Fibroblast of upper back skin (primary cell): ENCODE measurements at places on chromosomes 3 and 15.

DNA sequence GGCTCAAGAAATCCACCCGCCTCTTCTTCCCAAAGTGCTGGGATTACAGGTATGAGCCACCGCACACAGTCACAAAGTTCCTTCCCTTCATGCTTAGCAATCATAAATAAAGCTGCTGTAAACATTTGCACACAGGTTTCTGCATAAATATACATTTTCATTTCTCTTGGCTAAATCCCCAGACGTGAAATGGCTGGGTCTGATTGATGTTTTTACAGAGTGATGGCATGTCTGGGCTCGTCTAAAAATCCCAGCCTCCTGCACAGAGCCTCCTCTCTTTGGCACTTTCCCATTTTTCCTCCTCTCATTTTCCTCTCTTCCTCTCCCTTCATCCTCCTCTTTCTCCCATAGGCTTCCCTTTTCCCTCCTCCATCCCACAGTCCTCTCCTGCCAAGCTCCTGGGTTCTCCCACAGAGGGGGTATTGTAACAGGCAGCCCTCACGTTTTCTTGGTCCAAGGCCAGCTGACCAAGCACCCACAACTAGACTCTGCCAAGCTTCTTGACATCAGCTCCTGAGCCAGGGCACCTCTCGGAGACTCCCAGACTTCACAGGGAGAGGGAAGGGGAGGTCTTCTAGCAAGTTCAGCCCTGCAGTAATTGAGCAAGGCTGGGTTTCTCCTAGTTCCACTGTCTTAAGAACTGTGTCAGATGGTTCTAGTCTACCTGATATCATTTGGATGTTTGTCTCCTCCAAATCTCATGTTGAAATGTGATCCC lies 10.5 kb upstream of the PLA2G4E start:
- no peak for DNase-seq

DNA sequence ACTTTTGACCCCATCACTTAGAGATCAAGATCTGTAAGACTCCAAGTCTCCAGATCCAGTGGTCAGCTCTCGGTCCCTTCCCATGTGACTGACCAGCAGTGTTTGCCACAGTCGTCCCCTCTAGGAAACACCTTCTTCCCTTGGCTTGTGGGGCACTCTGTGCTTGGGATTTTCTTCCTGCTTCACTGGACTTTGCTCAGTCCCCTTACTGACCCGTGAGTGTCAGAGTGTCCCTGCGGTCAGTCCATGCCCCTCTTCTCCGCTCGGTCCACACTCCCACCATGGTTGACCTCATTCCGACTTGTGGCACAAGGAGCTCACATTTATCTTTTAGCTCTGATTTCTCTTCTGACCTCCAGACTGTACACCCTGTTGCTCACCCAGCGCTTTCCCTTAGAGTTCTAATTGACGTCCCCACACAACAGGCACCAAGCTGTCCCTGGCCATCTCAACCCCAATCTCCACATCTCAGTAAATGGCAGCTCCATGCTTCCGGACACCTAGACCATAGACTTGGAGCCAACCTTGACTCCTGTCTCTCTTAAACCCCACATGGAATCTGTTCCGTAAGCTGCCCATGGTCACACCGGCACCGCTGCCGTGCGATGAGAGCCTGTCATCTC lies 67.9 kb downstream of the APBA2 start:
- DNase-seq: no peak

DNA sequence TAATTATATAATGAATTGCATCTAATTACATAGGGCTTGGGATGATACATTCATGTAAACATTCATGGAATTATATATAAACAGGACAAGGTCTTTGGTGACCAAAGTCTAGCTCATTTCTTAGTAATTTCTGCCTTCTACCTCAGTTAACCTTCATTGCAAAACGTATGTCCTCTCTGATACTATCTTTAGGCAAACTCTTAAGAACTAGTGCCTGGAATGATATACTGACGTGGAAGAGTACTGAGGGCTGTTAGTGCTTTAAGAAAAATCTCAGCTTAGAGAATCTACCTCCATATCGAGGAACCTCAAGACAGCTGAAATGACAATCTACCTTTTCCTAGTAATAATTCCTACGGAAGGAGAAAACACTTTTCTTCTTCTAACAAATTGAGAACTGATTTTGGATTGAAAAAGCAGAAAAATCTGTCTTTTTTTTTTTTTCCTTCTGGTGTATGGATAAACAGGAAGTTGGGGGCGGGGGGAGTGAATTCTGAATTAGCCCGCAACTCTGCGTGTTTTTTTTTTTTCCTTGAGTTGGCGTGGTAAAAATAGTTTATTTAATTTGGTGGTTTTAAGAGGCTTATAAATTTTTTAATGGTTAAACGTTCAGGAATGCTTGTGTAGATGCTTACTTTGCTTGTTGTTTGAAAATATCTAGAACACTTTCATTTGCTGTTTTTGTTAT lies 43.2 kb downstream of the RARB start:
- no peak for DNase-seq

- DNase-seq: no peak
Measured at GRCh38 chr3:11534011-11534792, 109.5 kb downstream of the VGLL4 start.

- DNase-seq: peak; percentile 99
Measured at GRCh38 chr3:109685084-109686079, 348.0 kb upstream of the DPPA4 start.

- peak; percentile 95 for DNase-seq
Measured at GRCh38 chr3:30443756-30444673, 162.4 kb upstream of the TGFBR2 start.

DNA sequence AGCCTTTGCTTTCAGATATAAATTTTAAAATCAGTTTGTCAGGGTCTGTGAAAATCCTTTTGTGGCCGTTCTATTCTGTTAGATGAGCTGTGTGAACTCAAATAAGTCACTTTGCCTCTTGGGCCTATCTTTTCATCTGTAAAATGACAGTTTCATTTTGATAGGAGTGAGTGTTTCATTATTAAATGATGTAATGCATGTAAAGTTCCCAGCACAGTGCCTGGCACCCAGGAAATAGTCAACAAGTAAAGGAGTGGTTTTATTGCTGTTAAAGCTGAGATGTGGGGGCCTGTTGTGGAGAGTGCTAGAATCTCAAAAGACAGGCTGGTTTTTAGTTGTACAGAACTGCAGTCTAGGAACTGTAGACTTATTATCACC lies 394.5 kb upstream of the CFAP20DC start:
- no peak for DNase-seq

- DNase-seq: no peak
Measured at GRCh38 chr15:30923429-30923828, 19.7 kb downstream of the FAN1 start.

DNA sequence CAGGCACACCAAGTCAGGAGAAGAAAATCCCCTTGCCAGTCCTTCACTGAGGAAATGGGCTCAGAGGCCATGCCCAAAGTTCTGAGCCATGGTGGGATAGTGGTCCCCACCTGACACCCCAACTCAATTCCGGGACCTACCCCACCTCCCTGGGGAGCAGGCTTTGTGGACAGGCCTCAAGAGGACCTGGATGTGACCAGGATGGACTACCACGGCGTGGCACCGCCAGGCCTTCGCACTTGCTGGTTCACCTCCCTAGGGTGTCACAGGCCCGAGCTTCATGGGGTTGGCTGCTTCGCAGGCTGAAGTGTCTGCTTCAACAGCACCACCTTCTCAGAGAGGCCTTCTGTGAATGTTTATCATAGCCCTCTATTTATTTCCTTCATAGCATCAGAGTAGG lies 31.7 kb downstream of the POC1A start:
- DNase-seq: no peak

GRCh38 chr3:49759226-49759625 lies 27.1 kb downstream of the IP6K1 start:
- DNase-seq: no peak

- DNase-seq: no peak
Measured at GRCh38 chr3:169865176-169865767, 4.5 kb downstream of the LRRC31 start.

DNA sequence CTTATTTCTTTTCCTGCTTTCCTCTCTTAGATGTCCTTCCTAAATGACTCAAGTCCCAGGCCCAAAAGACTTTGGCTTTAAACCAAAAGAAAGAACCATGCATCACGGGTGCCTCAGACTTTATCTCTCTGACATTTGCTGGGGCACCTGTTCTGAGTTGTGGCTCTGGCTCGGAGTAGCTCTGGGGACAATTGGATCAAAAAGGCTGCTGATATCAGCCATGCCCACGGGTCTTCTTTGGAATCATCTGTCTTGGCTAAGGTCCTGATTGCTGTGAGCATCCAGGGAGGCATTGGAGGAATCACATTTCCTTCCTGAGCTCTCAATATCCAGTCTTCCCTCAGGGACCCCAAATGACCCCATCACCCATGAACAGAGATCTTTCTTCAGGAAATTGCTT lies 59.9 kb downstream of the CLSTN2 start:
- no peak for DNase-seq

- no peak for DNase-seq
Measured at GRCh38 chr3:195122261-195122660, 148.7 kb downstream of the XXYLT1 start.

GRCh38 chr15:76010613-76011012 lies 1.6 kb downstream of the NRG4 start:
- no peak for DNase-seq

- DNase-seq: peak; percentile 41
Measured at GRCh38 chr15:87746333-87746732, 510.2 kb downstream of the NTRK3 start.

DNA sequence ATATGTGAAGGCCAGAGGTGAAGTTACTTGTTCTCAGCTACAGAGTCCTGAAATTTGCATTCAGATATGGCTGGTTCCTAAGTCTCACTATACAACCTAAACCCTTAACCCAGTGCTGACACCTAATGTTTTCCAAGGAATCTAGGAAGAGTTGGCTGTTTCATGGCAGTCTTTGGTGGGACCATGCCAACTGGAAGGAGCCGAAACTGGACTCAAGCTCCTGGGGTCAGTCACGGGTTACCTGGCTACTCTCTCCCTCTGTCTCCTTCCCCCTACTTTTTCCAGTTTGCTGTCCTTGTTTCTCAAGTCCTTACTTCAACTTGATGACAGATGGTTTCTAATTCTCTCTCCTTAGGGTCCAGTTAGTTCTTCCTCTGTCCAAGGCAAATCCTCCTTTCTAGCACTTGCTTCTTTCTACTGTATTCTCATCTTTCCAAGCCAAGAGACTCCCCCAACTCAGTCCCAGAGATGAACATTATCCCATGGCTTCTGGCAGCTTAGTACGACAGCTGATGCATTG lies 88.6 kb upstream of the COL6A5 start:
- DNase-seq: no peak

DNA sequence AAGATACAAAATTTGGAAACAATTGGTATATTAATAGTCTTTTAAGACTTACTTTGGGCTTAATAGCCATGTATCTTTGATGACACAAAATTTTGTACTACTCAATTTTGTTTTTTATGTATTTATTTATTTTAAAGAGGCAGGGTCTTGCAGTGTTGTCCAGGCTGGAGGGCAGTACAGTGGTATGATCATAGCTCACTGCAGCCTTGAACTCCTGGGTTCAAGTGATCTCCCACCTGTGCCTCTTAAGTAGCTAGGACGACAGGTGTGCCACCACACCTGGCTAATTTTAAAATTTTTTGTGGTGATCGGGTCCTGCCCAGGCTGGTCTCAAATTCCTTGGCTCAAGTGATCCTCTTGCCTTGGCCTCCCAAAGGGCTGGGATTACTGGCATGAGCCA lies 6.5 kb downstream of the SPRED1 start:
- no peak for DNase-seq

DNA sequence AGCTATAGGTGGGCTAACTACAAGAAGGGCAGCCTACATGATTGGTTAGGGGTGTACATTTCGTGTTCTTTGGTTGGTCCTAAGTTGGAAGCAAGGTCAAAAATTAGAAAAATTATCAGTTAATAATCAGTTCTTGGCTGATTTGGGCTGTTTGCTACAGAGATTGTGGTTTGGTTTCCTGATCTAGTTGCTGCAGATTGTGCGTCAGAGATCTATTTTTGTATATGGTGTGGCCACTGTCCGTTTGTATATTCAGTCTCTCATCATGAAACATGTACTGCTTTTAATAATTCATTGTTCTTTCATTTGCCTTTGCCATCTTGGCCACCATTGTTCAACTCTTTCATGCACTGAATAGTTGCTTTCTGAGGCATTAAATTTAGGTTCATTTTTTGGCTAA lies 80.9 kb downstream of the LRRC3B start:
- DNase-seq: no peak

- DNase-seq: peak; percentile 89
Measured at GRCh38 chr15:39770748-39771689, 11.6 kb downstream of the FSIP1 start.

- no peak for DNase-seq
Measured at GRCh38 chr15:39142500-39142899, 438.4 kb upstream of the THBS1 start.

DNA sequence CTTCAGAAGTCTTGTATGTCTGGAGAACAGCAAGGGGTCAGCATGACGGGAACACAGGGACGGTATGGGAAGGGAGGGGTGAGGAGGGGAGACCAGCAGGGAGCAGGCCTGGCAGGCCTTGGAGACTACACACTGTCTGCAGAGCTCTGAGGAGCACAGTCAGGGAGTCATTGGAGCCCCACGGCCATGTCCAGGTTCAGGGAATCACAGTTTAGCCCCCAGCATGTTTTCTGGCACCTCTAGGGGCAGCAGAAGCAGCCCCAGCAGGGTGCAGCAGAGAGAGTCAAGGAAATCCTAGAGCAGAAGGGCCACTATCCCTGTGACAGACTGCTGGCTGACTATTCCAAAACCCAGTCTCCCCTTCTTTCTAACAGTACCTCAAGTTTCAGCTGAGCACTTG lies 3.2 kb downstream of the LAMP3 start:
- DNase-seq: no peak

- no peak for DNase-seq
Measured at GRCh38 chr3:144119633-144120032, 148.0 kb downstream of the DIPK2A start.

GRCh38 chr15:41024131-41024530 lies 70.9 kb downstream of the CHAC1 start:
- DNase-seq: peak; percentile 96

GRCh38 chr15:58505581-58505980 lies 73.8 kb downstream of the LIPC start:
- no peak for DNase-seq

GRCh38 chr3:98534734-98535133 lies 3.0 kb downstream of the GPR15 start:
- DNase-seq: no peak

- DNase-seq: no peak
Measured at GRCh38 chr15:63414474-63415120, 33.0 kb upstream of the CA12 start.

DNA sequence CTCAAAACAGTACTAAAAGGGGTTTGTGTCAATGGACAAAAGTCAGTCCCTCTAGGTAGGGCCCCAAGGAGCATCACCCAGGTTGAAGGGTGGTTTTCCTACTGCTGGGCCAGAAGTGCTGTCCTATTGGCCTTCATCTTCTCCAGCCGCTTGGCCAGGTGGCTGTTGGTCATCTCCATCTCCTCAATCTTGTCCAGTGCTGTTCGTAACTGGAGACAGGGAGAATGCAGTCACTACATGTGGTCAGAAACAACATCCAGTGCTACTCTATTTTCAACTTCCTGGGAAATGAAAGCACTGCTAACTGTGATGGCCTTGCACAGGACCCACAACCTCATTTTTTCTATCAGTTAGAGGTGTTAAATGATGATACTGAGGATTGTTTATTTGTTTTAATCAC lies 60.4 kb downstream of the MLH1 start:
- DNase-seq: no peak

GRCh38 chr3:157832588-157832987 lies 273.6 kb downstream of the SHOX2 start:
- DNase-seq: peak; percentile 88

- DNase-seq: no peak
Measured at GRCh38 chr3:39965461-39965860, 156.1 kb downstream of the MYRIP start.

GRCh38 chr3:182364323-182364722 lies 429.0 kb upstream of the ATP11B start:
- DNase-seq: no peak

GRCh38 chr15:28960979-28961378 lies 75.2 kb downstream of the APBA2 start:
- DNase-seq: peak; percentile 58
